ENCODE measurements at places on chromosomes 13 and 19.

GRCh38 chr19:870963-871401, 11.5 kb downstream of the CFD start:
- no peak for DNase-seq

DNA sequence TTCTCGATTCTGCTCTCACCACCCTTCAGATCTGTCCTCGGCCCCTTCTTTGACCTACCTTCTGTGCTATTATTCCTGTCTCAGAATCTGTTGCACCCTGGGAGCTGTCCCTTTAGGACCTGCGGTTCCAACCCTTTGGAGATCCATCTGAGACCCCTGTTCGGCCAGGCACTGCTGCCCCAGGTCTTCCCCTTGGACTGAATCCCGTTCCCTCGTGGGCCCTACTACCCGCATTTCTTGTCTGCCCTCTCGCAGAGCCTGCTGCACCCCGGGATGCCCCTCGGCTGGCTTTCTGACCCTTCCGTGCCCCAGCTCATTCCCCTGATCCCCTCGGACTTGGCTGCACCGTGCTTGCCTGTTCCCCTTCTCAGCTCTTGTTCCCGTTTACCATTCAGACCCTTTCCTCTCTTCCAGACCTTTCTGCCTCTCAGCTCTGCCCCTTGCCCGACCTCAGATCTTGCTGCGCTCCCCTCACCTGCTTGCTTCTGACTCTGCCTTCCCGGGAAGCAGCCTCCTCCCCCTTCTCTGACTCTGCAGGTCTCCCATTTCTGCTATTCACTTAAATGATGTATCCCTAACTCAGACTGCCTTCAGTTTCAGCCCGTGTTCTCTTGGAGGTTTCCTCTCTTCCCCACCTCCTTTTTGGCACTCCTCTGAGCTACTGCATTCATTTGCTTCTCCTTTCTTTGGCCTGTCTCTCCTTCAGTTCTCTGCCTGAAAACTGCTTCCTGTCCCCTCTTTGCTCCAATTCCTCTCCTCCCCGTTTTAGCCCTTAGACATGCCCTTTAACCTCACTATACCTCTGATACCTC, 1.1 kb downstream of the ARHGAP35 start:
- DNase-seq, result no peak

GRCh38 chr19:45168767-45169351, 8.1 kb upstream of the NKPD1 start:
- DNase-seq, result no peak

GRCh38 chr19:37306383-37306963, 64.4 kb upstream of the ZNF527 start:
- no peak for DNase-seq

- DNase-seq, result peak; percentile 53
Observed at GRCh38 chr19:12669270-12670158, 2.9 kb downstream of the WDR83 start.

All from T follicular helper cell (primary cell).